ENCODE measurements at places on chromosomes 2 and 18.

DNA sequence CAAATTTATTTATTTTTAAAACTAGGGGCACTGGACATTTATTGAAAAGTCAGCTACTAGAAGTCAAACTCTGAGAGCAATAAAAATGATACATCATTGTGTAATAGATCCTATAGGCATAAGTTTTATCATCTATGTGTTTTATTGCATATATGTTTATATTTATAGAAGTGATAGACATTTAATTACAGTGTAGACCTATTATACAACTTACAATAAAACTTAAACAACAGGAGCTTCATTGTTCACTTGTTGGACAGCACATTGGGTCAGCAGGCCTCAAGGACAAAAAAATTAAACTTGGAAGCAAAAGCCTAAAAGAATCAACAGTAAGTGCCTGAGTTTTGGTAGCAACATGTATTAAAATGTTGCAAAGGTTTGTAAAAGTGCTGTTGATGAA, 15.0 kb upstream of the ACTR2 start:
- DNase-seq: no peak

DNA sequence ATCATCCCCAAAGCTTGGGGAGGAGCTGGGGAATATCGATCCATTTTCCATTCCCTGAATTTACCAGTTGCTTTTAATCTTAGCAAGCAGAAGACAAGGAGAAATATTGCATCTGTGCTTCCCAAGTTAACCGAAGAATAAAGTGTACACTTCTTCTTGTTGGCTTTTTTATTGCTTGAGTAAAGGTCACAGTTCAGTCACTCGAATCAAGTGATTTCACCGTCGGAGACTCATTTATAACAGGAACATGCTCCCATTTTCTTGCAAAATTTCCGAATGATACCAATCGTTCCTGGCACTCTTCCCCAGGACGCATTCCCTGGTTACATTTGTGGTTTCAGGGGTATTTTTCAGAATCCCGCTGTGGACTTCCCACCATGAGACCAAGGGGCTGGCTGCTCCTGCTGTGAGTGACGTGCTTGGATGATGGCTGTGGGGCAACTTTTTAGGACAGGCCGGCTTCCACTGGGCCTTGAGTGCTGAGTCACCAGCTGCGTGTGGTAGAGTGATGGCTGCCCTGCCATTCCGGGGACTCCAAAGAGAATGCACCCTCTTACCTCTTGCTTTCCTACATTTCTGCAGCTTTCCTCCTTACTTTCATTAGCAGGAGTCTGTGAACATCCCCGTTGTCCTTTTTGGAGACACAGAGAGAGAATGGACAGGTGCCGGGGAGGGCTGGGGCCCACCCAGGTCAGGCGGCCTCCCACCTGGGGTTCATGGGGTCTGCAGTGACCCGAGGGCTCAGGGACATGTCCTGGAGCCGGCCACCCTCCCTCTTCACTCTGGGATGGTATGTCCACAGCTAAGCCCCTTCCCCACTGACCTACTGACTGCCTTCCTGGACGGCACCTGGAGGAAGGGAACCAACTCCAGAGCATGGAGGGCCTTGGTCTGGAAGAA, 60.7 kb upstream of the HDAC4 start:
- DNase-seq: no peak

GRCh38 chr18:79315596-79315995, 80.1 kb upstream of the NFATC1 start:
- DNase-seq: no peak

GRCh38 chr2:113894156-113894743, 4.4 kb downstream of the ACTR3 start:
- peak; percentile 94 for DNase-seq

GRCh38 chr18:3223356-3223755, 3.6 kb upstream of the MYOM1 start:
- DNase-seq: no peak

GRCh38 chr18:67380867-67381266, 135.7 kb downstream of the DSEL start:
- DNase-seq: no peak

- no peak for DNase-seq
Observed at GRCh38 chr2:3278521-3279218, 98.9 kb downstream of the EIPR1 start.

DNA sequence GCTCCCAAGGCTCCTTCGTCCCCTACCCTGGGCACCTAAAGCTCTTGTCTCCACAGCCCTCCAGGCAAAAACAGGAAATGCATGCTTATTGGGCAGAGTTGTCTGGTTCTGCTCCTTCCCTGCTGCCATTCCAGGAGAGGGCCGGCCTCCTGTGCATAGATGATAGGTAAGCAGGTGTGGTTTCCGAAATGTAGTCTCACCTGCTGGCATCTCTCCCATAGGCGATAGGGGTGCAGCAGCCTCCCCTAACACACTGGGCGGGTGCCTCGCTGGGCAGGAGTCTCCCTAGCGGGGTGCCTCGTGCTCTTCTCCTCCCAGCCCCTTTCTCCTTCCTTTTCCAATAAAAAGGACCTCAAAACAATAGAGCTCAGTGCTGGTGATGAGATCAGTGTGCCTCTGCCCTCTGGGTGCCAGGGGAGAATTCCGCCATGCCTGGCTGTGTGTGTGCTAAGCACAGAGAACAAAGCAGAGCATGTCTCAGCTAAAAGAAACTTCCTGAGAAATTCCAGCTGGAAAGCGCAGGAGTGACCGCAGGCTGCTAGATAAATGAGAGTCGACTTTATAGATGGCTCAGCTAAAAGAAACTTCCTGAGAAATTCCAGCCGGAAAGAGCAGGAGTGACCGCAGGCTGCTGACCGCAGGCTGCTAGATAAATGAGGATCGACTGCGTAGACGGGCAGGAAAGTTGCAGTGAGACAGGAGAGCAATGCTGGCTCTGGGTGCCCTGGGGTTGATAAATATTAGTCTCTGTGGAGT, 11.3 kb upstream of the PXDN start:
- peak; percentile 91 for DNase-seq

- peak; percentile 24 for DNase-seq
Observed at GRCh38 chr2:223488814-223489213, 113.3 kb downstream of the SCG2 start.

GRCh38 chr2:60608679-60609078, 55.2 kb upstream of the BCL11A start:
- peak; percentile 35 for DNase-seq

DNA sequence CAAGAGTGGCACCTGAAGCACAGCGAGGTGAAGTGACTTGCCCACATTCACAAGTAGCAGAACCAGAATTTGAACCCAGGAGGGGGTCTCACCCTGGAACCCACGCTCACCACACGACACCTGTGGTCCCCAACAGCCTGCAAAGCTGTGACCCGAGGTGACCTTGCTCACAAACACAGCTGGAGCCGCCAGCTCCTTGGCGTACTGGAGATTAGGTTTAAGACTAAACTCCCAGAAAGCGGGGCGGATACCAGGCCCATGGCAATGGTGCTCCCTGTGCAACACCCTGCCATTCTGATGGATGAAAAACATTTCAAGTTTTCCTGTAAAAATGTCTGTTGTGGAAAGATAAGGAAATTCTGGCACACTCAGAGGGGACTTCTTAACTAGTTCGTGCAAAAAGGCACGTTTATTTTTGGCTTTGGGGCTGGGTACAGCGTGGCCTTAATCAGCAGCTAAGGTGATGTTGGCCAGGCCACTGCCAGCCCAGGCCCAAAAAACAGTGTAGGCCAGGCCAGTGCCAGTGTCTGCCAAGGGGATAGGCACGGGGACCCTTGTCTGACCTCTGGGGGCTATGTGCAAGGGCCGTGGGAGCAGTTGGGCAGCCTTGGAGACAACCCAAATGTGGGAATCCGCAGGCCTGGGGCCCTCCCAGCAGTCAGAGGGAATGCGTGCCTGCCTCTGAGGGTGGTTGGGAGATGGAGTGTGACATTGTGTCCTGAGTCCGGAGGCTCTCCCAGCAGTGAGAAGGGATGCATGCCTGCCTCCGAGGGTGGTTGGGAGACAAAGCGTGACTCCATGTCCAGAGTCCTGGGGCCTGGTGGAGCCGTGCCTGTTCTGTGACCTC, 185.0 kb upstream of the HS6ST1 start:
- DNase-seq: peak; percentile 6

DNA sequence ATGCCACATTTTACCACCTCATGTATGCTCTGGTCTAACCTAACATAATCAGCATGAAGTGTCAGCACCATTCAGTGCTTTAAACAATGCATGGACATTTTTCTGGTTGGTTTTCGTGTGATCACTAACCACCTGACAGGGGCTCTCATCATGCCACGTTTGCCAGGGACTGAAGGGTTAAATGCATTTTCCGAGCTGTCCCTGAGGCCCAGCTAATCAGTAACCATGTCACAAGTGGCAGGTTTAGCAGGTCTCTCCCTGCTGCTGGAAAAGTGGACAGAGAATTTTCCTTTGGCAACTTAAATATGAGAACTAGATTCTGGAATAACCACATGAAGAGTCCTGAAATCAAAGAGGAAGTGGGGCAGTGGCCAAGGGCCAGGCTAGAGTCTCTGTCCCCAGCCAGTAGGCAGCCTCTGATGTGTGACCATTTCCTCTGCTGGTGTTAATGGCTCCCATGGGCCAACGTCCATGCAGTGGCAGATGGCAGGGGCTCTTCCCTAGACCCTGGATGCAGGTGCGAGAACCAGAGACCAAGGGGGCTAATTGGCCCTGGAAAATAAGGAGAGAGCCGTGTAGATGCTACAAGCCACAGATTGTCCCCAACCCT, 69.5 kb downstream of the TPGS2 start:
- no peak for DNase-seq

DNA sequence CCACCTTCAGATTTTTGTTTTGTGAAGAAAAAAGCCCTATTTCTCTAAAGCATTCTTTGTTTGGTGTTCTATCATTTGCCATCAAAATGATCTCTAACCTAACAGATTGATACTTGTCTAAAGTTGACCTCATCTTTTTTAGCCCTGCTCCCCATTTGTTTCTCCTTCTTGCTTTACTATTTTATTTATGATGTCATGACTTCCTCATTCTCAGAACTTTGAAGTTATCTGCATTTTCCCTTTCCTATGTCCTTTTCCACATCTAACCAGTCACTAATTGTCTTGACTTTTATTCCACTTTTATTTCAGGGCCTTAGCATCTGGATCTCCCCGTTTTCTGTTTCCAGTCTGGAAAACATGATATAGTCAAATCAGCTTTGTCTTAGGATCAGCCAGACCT, 8.3 kb downstream of the RAPGEF4 start:
- no peak for DNase-seq

DNA sequence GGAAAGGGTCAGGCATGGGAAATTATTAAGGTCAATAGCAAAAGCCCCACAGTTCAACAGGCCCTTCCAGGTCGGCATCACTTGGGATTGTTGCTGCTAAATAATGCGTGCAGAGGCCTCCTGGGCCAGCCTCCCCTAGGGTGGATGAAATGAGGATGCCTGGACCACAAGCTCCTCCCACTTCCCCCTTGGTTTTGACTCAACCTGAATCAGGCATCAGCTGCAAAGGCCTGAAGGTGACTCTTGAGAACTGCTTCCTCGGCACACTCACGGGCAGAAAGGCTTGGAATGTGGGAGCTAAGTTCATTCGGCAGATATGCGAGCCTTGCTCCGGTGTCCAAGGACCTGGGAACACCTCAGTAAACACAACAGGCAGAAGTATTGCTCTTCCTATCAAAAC, 69.3 kb downstream of the MBP start:
- DNase-seq: peak; percentile 18

DNA sequence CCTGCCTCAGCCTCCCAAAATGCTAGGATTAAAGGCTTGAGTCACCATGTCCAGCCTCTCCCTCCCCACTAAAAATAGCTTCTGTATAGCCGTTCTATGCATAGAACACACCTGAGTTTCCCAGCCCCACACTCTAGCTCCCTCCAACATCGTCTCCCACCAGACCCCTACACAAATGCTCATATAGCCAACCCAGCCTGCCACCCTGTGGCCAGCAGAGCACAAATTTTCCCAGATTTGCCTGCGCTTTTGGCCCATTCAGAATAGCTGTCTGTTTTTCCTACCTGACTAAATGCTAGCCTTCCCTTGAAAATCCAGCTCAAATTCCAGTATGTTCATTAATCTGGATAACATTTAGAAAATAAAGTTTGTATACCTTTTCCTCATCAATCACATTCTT, 22.8 kb downstream of the TRABD2A start:
- no peak for DNase-seq

- DNase-seq: peak; percentile 85
Observed at GRCh38 chr2:165440367-165440766, 29.1 kb upstream of the CSRNP3 start.

DNA sequence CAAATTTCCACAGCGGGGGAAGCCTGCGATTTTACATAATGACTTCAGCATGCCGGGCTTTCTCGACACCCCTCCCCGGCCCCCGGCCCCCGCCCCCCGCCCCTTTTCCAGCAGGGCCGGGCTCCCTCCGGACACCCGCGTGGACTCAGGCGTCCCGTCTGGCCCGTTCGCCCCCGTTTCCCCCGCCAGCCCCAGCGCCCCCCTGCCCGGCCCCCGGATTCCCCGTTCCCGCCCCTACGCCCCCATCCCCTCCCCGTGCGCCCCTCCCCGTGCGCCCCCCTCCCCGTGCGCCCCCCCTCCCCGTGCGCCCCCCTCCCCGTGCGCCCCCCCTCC, 456 bp upstream of the NFATC1 start:
- no peak for DNase-seq

DNA sequence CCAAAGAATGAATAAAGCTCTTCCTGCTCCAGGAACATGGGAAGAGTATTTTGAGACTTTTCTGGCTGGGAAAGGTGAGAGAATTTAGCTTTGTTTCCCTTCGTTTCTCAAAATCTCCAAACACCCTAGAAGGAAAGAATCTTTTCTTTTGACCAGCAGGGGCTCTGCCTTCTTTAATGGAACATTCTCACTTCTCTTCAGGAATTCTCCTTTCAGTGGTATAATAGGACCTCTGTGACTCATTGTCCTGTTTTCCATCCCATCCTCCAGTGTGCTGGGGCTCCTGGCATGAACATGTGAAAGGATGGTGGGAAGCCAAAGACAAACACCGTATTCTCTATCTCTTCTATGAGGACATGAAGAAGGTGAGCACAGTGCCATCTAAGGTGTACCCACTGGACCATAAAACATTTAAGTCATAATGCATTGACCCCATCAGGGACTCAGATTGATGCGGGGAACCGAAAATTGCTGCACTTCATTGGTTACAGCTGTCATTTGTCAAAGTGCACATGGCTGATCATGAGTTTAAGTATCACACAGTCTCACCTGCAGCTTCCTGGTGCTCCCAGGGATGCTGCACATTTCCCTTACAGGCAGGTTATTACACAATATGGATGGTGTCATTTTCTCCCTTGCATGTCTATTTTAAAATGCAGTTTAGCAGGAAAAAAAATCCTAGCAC, 5.5 kb downstream of the SULT1C4 start:
- no peak for DNase-seq

DNA sequence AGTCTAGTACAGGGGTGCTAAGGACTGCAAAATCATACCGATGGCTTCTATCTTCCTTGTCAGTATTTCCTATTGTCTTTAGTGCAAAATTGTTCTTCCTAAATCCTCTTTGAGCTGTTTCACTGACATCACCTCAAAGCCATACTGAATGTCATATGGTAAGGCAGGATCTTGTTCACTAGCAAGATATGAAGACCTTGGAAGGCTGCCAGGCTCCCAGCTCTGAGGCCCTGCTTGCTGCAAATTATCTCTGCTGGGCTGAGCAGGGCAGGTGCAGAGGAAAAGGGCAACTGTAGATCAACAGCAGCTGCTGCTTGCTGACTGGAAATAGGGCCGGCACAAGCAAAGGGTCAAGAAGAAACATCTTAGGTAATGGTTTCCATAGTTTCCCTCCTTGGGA, 58.2 kb downstream of the PMAIP1 start:
- DNase-seq: peak; percentile 52

Measured in fibroblast of the aortic adventitia (primary cell).